Body of pancreas (tissue), 4 donors: ENCODE measurements at places on chromosomes 13 and 19.
A peak's percentile ranks its signal among the peaks of the same experiment; 100 is the strongest.

- H3K27me3 ChIP-seq = no peaks in the 10 kb centered on the region
- H3K4me3 ChIP-seq = no peak overlapping the region
- no peak for DNase-seq
Observed at GRCh38 chr13:97505017-97505416, 71.0 kb downstream of the RAP2A start.

GRCh38 chr13:106291006-106291405, 244.5 kb downstream of the EFNB2 start:
- H3K4me1 ChIP-seq = no peaks in the 10 kb centered on the region
- no peak overlapping the region for H3K27ac ChIP-seq
- no peaks in the 10 kb centered on the region for H3K36me3 ChIP-seq
- H3K4me3 ChIP-seq = no peak overlapping the region
- H3K27me3 ChIP-seq = no peaks in the 10 kb centered on the region

DNA sequence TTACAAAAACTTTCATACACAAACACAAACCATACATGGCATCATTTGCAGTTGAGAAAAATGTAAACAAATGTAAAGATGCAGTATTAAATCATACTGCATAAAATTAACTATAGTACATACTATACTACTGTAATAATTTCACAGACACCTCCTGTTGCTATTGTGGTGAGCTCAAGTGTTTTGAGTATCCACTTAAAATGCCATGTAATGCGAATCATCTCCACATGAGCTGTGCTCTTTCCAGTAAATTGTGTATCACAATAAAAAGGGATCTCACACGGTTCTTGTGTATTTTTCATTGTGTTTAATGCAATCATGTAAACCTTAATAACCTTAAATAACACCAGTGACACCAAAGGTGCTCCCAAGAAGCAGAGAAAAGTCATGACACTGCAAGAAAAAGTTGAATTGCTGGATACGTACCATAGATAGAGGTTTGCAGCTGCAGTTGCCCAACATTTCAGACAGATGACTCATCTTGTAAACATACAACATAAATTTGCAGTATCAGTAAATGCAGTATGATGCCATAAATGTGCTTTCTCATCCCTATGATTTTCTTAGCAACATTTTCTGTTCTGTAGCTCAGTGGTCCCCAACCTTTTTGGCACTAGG, 166.6 kb downstream of the RAP2A start:
- H3K4me3 ChIP-seq = no peak overlapping the region
- H3K27ac ChIP-seq = no peak overlapping the region
- no peaks in the 10 kb centered on the region for H3K27me3 ChIP-seq
- H3K4me1 ChIP-seq = no peaks in the 10 kb centered on the region
- no peak for DNase-seq

DNA sequence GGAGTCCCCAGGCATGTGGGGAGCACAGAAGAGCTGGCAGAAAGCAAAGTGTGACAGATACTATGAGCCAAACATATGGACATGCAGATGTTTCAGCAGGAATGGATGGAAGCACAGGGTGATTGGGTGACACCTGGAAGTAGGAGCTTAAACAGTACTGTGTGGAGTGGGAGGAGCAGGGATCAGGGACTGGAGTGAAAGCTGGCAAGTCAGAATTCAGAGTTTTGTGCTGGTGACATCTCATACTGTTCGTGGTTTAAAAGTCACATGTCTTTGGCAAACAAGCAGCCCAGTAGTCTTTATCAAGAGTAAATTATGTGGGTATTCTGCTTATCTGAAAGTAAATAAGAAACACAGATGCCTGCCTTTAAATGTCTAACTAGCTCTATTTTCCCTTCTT, 408.2 kb downstream of the COG6 start:
- H3K4me3 ChIP-seq = no peak overlapping the region
- no peaks in the 10 kb centered on the region for H3K36me3 ChIP-seq
- H3K4me1 ChIP-seq = peaks cover 63% of the 10 kb centered on the region
- H3K27ac ChIP-seq = peak overlapping the region; percentile 93
- no peaks in the 10 kb centered on the region for H3K27me3 ChIP-seq

DNA sequence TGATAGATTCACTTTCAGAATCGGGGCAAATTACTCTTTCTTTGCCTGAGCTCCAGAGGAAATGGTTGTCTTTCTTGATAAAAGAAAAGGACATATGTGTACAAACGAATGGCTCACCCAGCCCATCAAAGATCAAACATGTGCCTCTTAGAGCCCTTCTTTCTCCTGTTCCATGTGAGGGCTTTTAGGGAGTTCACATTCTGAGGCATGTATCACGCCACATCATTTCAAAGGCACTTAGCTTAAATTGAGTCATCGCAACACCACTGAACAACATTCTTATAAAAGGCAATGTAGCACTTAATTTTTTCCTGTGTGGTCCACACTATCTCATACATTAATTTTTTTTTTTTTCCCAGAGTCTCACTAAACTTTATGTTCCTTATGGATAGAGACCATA, 521.0 kb downstream of the SUCLA2 start:
- H3K4me1 ChIP-seq = no peaks in the 10 kb centered on the region
- DNase-seq = no peak
- H3K27me3 ChIP-seq = no peaks in the 10 kb centered on the region
- no peaks in the 10 kb centered on the region for H3K36me3 ChIP-seq

- peak; percentile 15 for DNase-seq
- no peak overlapping the region for H3K27ac ChIP-seq
- no peaks in the 10 kb centered on the region for H3K27me3 ChIP-seq
- H3K4me1 ChIP-seq = peaks cover 5% of the 10 kb centered on the region
Observed at GRCh38 chr19:43820098-43820883, 6.8 kb upstream of the ZNF283 start.
